ENCODE measurements at places on chromosomes 5 and 9.

DNA sequence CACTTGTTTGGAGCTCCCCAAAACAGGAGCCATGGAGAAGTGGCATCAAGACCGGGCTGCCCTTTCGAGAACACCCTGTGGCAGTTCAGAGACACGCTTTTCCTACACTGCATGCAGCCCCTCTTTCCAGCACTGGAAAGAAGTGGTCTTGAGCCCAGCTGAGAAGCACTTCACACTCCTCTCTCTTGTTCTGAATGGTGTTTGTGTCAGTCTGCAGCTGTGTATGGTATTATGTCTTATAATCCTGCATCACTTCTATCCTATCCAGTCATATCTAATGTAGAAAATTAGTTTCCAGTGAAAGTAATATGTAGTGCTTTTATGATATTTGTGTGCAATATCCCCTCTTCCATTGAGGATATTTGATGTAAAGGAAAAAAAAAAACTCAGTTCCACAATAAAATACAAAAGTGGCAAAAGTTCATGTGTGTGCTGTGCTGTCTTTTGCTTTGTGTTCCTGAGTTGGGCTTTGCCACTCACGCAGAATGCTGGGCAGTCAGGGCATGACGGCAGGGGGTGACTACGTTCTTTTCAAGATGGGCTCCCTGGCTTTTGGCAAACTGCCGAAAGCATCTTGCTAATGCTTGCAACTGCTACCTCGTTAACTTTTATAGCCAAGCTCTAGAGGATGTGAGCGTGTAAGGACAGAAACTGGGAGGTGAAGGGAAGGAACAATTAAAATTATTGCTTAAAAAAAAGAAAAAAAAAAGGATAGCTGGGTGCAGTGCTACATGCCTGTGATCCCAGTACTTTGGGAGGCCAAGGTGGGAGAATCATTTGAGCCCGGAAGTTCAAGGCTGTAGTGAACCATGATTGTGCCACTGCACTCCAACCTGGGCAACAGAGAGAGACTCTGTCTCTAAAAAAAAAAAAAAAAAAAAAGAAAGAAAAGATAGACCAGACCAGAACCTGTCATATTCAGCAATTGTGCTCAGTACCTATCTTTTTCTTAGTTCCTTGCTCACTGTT is 102.2 kb downstream of the MAP1B start:
- no peaks in the 10 kb centered on the region for H3K27me3 ChIP-seq
- DNase-seq, result no peak
- no peak overlapping the region for H3K27ac ChIP-seq

- H3K4me1 ChIP-seq, result peaks cover 64% of the 10 kb centered on the region
- no peak for DNase-seq
- H3K27ac ChIP-seq, result peak overlapping the region; percentile 80
- no peak overlapping the region for H3K4me3 ChIP-seq
These were observed 129.1 kb upstream of the BOD1 start for GRCh38 chr5:173745557-173745956.

- H3K27me3 ChIP-seq, result no peaks in the 10 kb centered on the region
- H3K4me1 ChIP-seq, result no peaks in the 10 kb centered on the region
- H3K36me3 ChIP-seq, result no peaks in the 10 kb centered on the region
- no peak overlapping the region for H3K27ac ChIP-seq
- no peak for DNase-seq
These were observed 123.0 kb upstream of the KCNN2 start for GRCh38 chr5:114238771-114239313.

GRCh38 chr5:40781843-40782409 is 16.2 kb downstream of the PRKAA1 start:
- H3K36me3 ChIP-seq, result peaks cover 12% of the 10 kb centered on the region
- DNase-seq, result no peak
- no peak overlapping the region for H3K27ac ChIP-seq
- H3K4me3 ChIP-seq, result no peak overlapping the region
- no peaks in the 10 kb centered on the region for H3K27me3 ChIP-seq

- H3K4me3 ChIP-seq, result no peak overlapping the region
- DNase-seq, result no peak
- H3K4me1 ChIP-seq, result peaks cover 12% of the 10 kb centered on the region
These were observed 137.4 kb downstream of the GPBP1 start for GRCh38 chr5:57311251-57311650.

All from activated B cell treated with CpG ODN at 0.5 μM for 24 hours (primary cell).